ENCODE measurements at places on chromosomes 4 and X.

DNA sequence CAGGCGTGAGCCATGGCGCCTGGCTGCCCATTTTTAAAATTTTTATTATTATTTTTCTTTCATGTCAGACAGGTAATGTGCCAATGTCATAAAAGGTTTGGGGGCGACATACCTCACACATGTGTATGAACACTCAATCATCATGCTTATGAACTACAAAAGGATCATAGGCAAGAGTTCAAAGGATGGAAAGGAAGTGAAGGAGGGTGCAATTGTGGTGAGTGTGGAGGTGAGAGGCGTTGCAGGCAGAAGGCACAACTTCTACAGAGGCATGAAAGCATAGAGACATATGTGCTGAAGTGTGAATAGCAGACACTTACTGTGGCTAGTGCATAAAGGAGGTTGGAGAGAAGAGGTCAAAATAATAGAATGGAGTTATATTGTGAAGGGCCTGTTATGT is 4.0 kb downstream of the IGFBP7 start:
- DNase-seq, result no peak

GRCh38 chr4:66016240-66016639 is 346.0 kb upstream of the EPHA5 start:
- no peak for DNase-seq

DNA sequence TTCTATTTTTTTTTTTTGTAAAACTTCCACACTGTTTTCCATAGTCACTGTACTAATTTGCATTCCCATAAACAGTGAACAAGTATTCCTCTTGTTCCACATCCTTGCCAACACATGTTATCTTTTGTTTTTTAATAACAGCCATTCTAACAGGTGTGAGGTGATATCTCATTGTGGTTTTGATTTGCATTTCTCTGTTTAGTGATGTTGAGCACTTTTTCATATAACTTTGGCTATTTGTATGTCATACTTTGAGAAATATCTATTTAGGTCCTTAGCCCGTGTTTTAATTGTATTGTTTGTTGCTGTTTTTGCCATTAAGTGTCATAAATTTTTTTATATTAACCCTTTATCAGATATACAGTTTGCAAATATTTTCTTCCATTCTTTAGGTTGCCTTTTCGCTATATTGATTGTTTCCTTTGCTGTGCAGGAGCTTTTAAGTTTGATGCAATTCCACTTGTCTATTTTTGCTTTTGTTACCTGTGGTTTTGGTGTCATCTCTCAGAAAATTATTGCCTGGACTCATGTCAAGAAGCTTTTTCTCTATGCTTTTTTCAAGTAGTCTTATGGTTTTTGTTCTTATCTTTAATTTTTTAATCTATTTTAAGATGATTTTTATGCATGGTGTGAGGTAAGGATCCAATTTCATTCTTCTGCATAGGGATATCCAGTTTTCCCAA is 27.9 kb upstream of the NDNF start:
- DNase-seq, result no peak

DNA sequence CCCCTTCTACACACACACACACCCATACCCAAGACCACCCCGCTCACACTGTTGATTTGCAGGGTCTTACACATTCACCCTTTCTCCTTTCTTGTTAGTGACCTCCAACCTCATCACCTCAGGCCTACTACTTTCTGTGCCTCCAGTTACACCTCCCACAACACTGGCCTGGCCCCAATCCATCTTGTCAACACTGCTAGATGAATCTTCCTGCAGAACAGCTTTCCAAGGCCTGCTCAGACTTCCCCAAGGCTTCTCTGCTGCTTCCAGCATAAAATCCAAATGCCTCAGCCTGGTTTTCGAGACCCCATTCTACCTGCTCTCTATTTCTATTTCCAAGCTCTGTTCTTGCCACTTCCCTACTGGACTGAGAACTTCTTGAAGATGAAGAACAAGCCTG is 79.9 kb downstream of the NHSL2 start:
- DNase-seq, result no peak

- DNase-seq, result no peak
Measured at GRCh38 chrX:8869812-8870211, 68.6 kb upstream of the FAM9A start.

DNA sequence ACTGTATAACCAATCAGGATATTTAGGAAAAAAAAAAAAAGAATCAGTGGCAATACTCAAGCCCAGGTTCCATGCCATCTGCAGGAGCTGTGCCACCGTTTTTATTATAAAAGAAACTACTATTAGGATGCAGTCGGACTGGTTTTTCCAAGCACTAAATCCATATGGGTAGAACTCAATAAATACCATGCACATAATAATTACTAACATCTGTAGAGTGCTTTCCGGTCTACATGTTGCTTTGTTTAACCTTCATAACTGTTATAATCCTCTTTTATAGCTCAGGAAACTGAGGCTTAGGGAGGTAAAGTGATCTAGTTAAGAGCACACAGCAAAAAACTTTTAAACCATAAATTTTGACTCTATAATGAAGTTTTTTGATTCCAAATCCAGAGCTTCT is 24.0 kb downstream of the ARSJ start:
- DNase-seq, result no peak
